Aortic smooth muscle cell (primary cell): ENCODE measurements at places on chromosomes 7 and 10. TPM values are rescaled to one million over a fixed set of nuclear protein-coding genes. Genes with fewer than 3 reads are reported as not detected.

The CALHM1 gene
- total RNA-seq, result not detected in 2 replicates

The WNT16 gene
- under 0.01 and 0.06 TPM in 2 replicates for total RNA-seq

The SAP25 gene
- not detected in 2 replicates for total RNA-seq

The PRPS1L1 gene
- total RNA-seq, result 0.06 and 0.13 TPM in 2 replicates

The KIAA1217 gene
- 1.6 and 5.2 TPM in 2 replicates for total RNA-seq
